ENCODE measurements at places on chromosomes 12 and 14.
A peak's percentile ranks its signal among the peaks of the same experiment; 100 is the strongest.

DNA sequence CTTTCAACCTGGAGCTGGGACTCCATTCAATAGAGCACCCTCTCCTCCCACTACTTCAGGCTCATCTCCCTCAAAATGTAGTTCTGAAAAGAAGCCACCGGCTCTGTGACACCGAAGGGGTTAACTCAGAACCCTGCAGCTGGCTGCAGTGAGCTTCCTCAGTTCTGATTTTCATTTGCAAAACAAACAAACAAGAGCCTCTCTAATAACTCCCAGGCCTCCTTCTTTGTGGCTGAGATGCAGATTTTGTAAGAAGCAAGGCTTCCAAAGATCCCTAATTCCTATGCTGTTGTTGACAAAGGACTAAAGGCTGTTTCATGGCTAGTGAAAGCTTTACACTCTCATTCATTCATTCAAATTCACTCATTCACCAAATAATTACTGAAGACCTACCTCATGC is 333.4 kb upstream of the TBX3 start:
- DNase-seq, result no peak

DNA sequence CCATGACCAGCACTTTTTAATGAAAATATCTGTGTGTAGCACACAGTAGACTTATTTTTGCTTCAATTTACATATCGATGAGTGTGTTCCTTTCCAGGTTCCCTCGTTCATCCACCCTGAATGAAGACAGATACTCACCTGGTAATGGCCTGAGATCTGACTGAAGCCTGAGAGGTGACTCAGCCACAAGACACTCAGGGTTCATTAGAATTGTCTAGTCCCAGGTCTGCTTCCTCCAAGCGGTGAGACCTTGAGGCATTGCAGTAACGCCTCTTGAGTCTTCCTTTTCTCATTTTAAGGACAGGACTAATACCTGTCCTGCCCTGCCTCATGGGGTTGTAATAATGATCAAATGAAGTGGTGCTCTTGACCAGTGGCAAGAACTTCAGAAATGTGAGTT is 11.5 kb upstream of the KCNK13 start:
- DNase-seq, result no peak

DNA sequence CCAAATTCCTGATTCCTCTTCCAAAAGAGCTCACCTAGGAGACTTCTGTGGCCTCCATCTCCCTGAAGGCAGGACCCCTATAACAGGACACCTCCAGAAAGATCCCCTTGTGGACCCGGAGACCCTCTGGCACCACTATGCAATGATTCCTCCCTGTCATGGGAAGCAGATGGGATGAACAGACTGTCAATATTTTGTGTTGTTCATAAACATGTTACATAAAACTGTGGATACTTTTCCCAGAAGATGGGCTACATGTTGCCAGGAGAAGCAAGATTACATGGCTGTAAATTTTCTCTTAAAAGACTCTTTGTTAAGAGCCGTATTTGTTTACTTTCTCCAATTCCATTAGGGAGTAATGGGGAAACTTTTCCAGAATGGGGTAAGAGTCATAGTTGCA is 52.1 kb downstream of the TUNAR start:
- no peak for DNase-seq

DNA sequence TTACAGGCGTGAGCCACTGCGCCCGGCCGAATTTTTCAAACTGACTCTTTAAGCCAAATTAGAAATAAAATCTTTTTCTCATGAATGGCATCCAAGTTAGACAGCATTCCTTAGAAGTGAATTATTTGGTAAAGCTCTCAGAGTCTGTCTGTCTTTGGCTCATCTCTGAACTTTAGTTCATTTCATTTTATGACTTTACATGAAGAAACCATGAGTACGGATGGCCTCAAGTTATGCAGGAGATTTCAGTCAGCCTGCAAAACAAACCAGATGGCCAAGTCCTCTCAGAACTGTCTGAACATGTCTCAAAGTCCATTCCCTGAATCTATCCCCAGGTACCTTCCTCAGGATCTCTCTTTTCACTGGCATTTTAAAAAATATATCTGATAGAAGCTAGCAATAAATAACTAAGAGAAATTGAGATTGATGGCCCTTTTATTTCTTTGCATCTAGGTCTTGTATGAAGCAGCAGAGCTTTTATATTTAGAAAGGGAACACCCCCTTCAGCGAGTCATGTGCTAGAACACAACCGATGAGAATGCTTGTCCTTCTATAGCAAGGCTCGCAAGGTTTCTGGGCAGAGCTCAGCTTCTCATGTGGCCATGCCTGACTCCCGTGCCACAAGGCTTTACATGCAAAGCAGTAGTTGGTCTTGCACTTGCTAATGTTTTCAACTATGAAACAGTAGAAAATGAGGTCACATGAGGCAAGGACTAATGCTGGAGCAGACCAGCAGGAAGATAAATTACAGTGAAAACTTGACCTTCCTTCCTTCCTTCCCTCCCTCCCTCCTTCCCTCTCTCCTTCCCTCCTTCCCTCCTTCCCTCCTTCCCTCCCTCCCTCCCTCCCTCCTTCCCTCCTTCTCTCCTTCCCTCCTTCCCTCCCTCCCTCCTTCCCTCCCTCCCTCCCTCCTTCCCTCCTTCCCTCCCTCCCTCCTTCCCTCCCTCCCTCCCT is 125.0 kb downstream of the AKAP6 start:
- no peak for DNase-seq

DNA sequence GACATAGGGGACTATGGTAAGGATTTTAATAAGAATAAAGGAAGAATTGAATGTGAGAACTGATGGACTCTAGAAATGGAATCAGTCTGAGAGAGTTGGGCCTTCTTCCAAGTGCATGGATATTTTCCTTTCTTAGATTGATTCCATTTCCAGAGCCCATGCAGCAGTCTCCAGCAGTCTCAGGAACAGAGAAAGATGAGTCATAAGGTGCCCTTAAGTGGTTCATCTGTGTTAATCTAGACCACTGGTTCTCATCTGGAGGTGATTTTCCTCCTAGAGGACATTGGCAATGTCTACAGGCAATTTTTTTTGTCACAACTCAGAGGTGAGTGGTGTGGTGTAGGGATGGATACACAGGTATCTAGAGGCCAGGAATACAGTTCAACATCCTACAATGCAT is 25.9 kb downstream of the TRIM9 start:
- no peak for DNase-seq

DNA sequence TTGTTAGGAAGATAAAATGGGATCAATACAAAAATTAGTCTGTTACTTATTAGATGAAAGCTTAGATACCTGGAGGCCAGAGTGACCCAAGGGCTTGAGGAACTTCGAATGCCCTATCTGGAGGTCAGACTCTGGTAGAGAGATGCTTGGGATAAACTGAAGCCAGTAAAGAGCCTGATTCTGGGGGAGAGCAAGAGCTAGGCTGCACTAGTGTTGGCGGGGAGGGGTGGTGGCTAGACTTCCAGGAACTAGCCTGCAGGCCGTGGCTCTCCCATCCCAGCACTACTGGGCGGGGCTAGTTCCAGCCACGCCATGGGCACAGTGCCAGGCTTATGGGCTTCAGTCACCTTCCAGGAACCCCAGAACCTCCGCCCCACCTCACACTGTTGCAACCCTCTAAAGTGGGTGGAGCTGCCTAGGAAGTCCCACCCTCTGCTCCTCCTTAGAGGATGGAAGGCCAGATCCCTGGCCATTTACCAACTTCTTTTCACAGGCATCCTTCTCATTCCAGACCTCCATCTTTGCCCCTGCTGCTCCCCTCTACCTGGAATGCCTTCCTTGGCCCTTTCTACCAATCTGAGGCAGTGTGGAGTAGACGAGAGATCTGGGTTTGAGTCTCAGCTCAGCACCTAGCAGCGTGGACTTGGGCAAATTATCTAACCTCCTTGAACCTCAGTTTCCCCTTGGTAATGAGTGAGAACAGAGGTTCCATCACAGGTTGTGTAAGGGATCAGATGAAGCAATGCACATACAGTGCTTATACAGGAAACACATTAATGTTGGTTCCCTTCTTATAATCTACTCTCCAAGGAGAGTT is 6.3 kb upstream of the NFE2 start:
- peak; percentile 58 for DNase-seq

GRCh38 chr14:33309106-33309505 is 370.4 kb downstream of the NPAS3 start:
- DNase-seq, result no peak

- no peak for DNase-seq
Observed at GRCh38 chr12:107779077-107779831, 4.8 kb downstream of the ASCL4 start.

DNA sequence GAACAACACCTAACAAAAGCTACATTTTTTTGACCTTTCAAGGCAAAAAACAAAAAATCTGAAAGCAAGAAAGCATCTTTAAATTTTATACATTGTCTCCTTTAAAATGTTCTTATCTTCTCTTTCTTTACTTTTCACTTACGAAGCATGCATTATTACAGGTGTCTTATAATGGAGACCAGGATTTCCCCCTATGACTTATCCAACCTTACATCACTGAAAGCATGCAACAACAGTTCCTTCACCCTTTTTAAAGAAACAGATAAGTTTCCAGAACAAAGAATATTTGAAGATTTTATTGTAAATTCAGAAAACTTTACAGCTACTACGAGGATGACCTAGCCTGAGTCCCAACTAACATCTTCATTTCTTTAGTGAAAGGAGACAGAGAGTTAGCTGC is 277.2 kb downstream of the AKAP6 start:
- no peak for DNase-seq

DNA sequence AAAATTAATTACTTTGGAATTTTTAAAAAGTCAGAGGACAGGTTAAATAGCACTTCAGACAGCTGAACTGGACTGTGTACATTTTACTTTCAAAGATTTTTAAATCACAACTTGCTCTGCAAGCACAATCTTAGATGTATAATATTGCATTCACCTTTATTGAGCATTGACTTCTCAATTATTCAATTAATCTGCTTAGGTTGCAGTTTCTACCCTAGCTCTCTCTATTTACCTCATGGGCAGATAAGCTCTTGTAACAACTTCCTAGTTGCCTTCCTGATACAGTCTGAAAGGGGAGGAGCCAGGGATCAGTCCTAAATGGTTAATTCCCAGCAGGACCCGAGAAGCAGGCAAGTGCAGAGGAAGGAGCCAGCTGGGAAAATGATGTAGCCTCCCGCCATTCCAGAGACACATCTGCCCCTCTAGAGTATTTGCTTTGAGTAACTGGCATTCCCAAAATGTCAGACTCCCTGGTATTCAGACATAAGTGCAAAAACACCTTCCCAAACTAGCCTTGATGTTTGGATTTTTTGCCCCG is 302.8 kb downstream of the GALC start:
- no peak for DNase-seq

DNA sequence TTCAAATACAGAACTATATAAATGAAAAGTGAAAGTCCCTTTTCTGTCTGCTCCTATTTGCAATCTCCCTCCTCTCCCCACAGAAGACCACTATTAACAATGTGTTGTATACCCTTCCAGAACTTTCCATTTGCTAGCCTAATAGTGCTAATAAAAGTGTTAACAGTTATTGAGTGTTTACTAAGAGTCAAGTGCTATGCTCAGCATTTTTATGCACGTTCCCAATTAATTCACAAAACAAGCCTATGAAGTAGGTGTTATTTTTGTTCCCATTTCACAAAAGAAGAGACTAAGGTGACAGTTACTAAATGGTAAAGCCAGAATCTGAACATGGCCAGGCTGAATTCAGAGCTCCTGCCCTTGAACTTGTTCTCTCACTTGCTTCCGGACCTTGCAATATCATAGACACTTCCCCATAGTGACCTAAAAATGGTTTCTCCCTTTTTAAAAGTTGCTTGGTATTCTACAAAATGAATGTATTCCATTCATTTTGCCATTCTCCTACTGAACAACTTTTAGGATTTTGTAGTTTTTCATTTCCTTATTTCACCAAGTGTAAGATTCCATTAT is 1.6 kb upstream of the PRKAB1 start:
- no peak for DNase-seq

DNA sequence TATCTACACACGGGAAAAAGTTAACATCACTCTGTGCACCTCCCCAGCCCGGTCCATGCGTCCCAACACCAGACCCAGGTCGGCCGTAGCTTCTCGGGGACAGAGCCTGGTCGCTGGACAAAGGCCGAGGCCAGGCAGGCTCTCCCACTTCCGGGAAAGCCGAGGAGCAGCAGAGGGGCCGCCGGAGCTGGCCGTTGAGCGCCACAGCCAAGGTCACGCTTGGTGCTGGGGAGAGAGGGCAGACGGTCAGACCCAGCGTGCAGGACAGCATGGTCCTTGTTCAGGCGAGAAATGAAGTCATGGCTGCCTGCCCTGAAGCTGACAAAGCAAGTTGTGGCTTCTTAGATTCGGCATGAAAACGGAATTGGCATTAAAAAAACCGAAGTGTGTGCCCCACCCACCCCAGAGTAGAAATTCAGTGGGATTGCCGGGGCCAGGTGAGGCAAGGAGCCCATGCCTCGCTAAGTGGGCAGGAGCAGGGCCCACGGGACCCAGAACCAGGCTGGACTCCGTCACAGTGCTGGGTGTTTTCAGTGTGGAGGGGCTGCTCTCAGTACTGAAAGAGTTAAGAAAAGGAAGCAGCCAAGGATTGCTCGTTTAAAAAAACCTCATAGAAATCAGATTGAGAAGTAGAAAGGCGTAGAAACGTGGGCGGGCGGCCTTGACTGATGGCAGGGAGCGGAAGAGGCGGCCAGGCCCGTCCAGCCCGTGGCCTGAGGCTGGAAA is 4.3 kb downstream of the ARL6IP4 start:
- DNase-seq, result no peak

GRCh38 chr14:48983351-48983888 is 602.8 kb downstream of the RPS29 start:
- no peak for DNase-seq

DNA sequence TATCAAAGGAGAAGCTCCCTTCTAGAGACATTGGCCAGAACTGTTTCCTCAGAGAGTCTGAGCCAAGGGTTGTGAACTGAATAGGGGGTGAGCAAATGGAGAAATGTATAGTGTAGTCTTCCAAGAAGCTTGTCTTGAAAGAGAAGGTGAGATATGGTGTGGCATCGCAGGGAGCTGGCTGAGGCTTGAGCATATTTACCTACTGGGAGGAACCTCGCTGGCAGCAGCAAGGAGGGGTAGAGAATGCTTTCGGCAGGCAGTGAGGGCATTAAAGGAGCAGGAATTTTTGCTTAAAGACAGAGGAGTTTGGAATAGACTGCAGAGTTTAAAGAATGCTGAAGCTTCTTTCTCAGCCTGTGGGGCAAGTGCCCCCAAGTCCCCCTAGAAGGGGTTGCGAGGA is 59.3 kb upstream of the PRMT8 start:
- no peak for DNase-seq

- no peak for DNase-seq
Observed at GRCh38 chr12:116133636-116134214, 143.8 kb downstream of the MED13L start.

DNA sequence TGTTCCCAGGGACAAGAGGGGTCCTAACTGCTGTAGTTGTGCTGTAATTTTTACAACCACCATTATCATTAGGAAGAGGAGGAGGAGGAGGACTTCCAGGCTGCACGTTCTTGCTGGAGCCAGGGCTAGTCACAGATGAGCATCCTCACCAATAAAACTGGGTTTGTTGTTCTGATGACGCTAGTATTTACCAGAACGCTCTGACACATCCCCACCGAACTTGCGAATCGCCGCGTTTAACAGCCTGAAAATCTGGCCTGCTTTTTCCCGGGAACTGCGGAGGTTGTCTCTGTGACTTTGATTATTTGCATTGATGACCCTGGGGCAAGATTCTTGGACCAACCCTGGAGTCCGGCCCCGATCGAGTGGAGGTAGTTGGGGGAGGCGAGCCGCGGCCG is 10.2 kb downstream of the TBX5 start:
- DNase-seq, result no peak

- DNase-seq, result no peak
Observed at GRCh38 chr14:94176808-94177207, 2.7 kb downstream of the PPP4R4 start.

All from CD4-positive, alpha-beta T cell treated with Interleukin-10 for 1 hour (primary cell).